ENCODE measurements at places on chromosomes 4 and X.

- DNase-seq = no peak
Measured at GRCh38 chr4:156537286-156537685, 434.3 kb downstream of the PDGFC start.

DNA sequence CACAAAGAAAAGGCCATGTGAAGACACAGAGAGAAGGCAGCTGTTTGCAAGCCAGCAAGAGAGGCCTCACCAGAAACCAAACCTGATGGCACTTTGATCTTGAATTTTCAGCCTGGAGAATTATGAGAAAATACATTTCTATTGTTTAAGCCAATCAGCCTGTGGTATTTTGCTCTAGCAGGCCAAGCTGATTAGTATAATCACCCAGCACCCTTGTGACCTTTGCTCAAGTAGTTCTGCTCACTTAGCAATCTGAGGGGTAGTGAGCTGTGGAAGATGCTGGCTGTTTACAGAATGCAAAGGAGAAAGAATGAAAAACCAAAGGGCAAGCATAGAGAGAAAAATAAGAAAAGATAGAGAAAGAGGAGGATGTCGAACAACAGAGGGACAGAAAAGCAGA lies 396.4 kb upstream of the BOD1L1 start:
- DNase-seq = no peak

DNA sequence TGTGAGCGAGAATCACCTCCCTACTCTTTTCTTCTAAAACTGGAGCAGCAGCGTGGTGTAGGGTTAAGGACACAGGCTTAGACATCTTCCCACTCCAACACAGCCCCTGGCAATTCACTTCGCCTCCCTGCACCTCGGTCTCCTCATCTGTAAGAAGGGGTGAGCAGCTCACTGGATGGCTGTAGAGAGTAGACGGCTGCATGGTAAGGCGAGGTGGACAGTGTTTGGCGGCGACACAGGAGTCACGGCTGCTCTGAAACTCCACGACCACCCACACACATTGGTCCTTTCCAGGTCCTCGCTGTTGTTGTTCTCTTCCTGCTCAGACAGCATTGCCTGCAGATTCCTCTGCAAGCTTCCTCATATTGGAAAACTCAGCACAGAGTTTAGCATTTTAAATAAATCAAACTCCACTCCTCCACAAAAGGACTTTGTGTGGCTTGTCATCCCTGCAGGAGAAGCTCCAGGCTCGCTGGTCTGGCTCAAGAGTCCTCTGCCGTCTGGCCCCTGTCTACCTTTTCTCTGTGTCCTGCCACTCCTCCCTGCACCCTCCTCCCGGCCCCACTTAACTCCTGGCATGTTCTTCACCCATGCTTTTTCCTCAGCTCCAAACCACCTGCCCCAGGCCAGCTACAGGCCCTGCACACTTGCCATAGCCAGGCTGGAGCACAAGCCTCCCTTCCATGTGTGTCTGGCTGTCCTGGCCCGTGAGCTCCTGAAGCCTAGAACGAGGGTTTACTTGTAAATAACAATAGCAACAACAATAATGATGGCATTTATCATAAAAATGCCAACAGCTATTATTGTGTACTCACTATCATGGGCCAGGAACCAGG lies 41.3 kb upstream of the CRMP1 start:
- no peak for DNase-seq

- no peak for DNase-seq
Measured at GRCh38 chr4:128840711-128841318, 31.3 kb downstream of the JADE1 start.

- DNase-seq = no peak
Measured at GRCh38 chrX:71100581-71101505, 5.2 kb downstream of the FOXO4 start.

GRCh38 chr4:168839758-168840391 lies 170.2 kb downstream of the CBR4 start:
- DNase-seq = no peak

DNA sequence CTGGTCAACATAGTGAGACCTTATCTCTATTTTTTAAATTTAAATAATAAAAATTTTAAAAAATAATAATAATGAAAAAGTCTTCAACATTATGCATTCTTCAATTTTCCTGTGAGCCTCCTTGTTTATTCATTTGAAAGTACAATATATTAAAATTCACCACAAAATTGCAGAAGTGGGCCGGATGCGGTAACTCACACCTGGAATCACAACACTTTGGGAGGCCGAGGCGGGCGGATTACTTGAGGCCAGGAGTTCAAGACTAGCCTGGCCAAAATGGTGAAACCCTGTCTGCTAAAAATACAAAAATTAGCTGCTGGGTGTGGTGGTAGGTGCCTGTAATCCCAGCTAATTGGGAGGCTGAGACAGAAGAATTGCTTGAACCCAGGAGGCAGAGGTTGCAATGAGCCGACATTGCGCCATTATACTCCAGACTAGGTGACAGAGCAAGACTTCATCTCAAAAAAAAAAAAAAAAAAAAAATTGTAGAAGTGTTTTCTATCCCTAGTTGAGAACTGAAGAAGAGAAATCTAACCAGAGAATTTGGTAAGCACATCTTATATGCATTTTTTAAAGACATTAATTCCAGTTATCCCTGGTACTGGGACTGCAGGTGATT lies 56.9 kb downstream of the RBM47 start:
- no peak for DNase-seq

GRCh38 chrX:28552882-28553829 lies 34.1 kb upstream of the IL1RAPL1 start:
- no peak for DNase-seq

DNA sequence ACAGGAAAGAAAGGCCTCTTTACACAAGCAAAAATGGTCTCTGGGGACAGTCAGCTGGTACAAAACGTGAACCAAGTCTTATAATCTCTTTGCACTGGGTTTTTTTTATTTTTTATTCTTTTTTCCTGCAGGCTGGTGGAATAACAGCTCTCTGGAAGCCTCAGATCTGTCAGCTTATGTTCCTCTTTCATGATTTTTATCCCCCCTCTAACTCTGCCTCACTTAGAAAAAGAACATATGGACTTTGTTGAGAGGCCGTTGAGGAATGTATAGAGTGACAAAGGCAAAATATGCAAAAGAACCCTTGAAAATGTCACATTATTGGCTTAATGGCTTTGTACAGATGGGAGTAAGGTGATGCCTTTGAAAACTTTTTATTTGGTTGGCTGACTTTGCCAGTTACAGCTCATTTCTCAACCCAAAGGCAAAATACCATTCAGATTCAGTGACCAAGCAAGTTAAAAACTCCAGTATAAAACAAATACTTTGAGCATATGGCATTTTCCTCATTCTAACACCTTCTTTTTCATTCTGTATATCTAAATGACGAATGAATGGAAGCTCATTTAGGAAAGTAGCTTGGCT lies 111.1 kb downstream of the RNF150 start:
- no peak for DNase-seq

GRCh38 chr4:30670206-30670605 lies 50.0 kb upstream of the PCDH7 start:
- no peak for DNase-seq

DNA sequence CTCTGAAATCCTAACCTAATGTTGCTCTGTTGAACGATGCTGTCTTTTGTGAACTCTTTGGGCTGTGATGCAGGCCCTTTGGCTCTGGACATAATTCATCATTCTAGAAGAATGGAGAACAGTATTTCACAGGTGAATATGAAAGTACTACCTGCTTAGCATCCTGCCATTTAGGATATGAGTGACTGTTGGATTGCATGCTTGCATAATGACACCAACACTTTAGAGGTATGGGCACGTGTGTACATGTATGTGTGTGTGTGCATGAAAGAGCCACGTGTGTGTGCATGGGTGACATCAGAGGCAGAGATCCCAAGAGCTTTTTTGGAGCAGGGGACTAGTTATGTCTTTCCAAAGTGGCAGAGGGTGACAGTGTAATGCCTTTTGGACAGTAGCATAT lies 70.2 kb upstream of the ZNF518B start:
- no peak for DNase-seq

Data from astrocyte of the hippocampus (primary cell).